ENCODE measurements at places on chromosomes 5 and 9.

DNA sequence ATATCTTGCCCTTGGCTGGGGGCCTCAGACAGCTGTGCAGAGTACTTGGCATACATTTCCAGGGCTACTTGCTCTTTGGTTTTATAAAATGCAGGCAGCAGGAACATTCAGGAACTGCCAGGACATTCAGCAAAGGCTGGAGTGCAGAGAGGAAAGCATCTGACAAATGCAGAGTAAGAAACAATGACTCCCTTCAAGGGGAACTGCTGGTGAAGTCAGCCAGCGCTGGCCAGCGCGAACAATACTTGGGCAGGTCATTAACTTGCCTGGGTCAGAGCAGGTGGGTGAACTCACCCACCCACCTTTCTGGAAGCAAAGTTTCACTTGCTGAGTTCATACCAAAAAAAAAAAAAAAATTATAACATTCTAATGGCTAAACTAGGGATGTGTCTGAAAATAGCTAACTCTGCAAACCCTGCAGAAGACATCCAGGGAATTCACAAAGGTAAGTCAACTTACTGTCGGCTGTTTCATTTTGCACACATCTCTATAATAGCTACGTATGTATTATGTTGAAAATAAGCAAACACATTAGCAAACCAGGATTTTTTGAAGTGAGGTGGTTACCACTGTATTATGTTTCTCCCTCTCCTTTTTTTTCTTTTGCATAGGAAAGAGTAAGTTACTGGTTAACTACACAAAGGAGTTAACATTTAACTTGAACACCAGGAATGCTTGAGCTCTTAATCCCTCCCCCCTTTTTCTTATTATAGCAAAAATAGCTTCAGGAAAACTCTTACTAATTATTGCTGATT, 152.2 kb downstream of the GLIS3 start:
- no peak for DNase-seq

- no peak for DNase-seq
Observed at GRCh38 chr5:30880514-30880913, 313.0 kb upstream of the CDH6 start.

- no peak for DNase-seq
Observed at GRCh38 chr5:127839496-127840197, 136.5 kb downstream of the CCDC192 start.

DNA sequence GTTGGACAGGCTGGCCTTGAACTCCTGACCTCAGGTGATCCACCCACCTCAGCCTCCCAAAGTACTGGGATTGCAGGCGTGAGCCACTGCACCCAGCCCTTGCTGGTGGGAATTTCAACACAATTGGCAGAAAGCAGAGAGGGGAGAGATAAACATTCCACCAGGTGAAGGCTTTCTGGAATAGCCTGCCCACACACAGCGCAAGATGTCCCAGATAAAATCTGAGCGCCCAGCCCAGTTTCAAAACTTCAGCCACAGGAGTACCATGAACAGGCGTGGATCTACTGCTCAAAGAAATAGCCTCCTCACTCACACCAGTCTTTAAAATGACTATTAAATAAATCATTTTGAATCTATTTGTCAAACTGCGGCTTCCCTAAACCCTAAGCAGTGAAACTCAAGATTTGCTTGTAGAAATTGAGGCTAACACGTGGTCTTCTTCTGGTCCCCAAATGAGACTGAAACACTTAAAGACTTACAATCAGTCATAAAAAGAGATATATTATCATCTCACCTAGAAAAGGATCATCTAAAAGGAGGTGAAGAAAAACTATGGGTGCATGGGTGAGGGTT, 34.7 kb downstream of the CAPSL start:
- DNase-seq, result no peak

GRCh38 chr5:63025679-63026078, 447.1 kb downstream of the LRRC70 start:
- DNase-seq, result no peak

DNA sequence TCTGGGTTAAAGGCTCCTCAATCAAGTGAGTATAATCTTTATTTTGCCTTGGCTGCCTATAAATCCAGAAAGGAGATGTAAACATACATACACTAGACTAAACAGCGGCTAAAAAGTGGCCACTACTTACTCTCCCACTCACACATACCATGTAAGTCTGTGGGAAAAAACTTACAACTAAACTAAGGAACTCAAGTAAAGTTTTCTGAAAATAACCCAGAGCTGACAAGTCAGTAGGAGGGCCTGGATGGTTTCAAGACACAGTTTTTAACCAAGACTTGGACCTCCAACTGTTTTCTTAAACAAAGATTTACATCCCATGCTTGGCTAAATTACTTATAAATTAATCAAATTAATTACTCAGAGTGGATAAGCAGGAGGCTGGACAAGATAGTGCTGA, 64.5 kb downstream of the CEP120 start:
- no peak for DNase-seq

DNA sequence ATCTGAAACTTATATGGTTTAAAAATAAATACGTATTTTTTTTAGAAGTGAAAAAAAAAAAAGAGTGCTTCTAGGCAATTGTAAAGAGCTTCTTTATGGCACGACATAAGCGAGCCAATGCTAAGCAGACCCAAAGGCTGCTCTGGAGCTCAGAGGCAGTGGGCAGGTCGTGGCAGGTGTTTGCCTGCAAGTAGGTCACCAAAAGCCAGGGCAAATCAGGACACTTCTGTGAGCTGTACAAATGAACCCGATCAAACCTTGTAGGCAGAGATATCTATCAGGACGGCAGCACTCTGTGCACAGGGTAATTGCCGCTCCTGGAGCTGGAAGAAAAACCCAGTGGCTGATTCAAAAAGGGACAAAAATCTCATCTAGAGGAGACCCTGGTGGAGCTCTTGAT, 75.9 kb downstream of the IRX2 start:
- DNase-seq, result no peak

GRCh38 chr5:62093976-62094375, 212.0 kb upstream of the KIF2A start:
- no peak for DNase-seq

- DNase-seq, result no peak
Observed at GRCh38 chr9:69085569-69086283, 50.2 kb downstream of the FXN start.

GRCh38 chr9:93660352-93661046, 84.1 kb downstream of the PHF2 start:
- no peak for DNase-seq

- DNase-seq, result no peak
Observed at GRCh38 chr5:59241119-59241518, 652.4 kb downstream of the PDE4D start.

DNA sequence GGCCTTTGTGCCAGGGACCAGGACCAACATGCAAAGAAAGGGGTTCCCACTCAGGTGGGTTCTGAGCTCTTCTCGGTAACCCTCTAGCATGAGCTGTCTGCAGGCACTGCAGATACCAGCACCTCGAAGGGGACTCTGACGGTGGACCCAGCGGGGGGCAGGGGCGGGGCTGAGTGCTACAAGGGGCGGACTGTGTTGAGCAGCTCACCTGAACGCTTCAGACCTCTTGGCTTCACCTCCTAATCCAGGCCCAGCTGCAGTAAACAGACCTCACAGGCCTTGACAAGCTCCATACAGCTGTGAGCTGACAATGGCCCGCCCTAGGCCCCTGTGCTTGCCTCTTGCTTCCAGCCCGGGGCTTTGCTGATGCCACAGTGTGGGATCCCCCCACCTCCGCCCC, 48.4 kb downstream of the C9orf50 start:
- no peak for DNase-seq
